NCI-H187 treated with DMSO at 0.1 percent for 48 hours (cell line): ENCODE measurements at places on chromosomes 7 and 10.

- no peak for DNase-seq
These were observed 205.2 kb upstream of the GHITM start for GRCh38 chr10:83934062-83934461.

DNA sequence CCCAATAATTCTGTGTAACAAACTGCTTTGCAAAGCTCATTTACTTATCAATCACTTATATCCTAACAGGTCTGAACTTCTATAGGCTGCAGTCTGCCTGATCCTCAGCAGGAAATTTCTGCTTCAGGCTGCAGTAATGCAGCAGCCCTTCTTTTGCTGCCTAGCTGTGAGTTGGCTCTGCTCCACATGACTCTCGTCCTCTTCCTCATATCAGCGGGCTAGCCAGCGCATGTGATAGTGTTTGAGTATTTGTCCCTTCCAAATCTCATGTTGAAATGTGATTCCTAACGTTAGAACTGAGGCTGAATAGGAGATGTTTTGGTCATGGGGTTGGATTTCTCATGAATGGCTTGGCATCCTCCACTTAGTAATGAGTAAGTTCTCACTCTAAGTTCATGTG, 387.8 kb downstream of the SEMA3D start:
- DNase-seq, result no peak

GRCh38 chr10:122113161-122113944, 124.4 kb downstream of the TACC2 start:
- DNase-seq, result no peak

DNA sequence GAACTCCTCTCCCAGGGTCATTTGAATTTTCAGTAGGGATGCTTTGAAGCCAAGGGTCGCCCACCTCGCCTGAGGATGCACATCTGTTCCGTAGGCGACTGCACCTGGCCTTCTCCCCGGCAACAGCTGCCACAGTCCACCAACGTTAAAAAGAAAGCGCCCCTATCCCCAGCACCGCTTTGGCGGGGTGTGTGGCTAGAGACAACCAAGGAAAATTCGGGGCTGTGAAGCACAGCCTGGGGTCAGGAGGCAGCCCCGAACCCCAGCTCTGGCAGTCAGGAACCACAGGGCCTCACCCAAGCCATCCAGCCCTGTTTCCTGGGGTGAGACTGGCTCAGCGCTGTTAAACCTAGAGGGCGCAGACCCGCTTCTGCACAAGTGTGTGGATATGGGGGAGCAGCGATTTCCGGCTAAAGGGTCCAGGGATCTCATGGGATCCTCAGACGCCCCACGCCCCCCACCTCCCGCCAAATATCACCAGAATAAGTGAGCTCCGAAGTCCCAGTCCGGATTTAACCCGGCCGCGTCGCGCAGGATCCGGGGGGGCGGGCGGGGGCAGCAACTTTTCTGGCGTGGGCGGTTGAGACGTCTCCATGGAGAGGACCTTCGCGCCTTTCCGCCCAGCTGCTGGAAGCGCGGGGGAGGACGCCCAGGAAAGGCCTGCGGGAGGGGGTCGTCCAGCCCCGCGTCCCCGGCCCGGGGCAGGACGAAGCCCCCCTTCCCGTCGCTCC, 822 bp downstream of the ZC3HAV1L start:
- DNase-seq, result no peak

GRCh38 chr7:111953611-111954010, 252.6 kb downstream of the DOCK4 start:
- DNase-seq, result peak; percentile 47

DNA sequence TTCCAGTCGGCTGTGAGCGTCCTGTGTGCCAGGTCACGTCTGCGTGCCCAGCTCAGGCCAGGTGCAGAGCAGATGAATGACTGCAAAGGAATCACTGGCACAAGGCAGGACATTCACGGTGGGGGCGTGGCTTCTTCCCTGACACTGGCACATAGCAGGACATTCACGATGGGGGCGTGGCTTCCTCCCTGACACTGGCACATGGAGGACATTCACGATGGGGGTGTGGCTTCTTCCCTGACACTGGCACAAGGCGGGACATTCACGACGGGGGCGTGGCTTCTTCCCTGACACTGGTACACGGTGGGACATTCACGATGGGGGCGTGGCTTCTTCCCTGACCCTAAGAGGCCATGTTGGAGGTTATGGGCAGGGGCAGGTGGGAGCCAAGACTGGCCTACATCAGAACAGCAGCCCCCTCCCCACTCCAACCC, 64.3 kb downstream of the MYL10 start:
- DNase-seq, result no peak

- no peak for DNase-seq
These were observed 266.7 kb upstream of the KLF6 start for GRCh38 chr10:4051641-4052151.

DNA sequence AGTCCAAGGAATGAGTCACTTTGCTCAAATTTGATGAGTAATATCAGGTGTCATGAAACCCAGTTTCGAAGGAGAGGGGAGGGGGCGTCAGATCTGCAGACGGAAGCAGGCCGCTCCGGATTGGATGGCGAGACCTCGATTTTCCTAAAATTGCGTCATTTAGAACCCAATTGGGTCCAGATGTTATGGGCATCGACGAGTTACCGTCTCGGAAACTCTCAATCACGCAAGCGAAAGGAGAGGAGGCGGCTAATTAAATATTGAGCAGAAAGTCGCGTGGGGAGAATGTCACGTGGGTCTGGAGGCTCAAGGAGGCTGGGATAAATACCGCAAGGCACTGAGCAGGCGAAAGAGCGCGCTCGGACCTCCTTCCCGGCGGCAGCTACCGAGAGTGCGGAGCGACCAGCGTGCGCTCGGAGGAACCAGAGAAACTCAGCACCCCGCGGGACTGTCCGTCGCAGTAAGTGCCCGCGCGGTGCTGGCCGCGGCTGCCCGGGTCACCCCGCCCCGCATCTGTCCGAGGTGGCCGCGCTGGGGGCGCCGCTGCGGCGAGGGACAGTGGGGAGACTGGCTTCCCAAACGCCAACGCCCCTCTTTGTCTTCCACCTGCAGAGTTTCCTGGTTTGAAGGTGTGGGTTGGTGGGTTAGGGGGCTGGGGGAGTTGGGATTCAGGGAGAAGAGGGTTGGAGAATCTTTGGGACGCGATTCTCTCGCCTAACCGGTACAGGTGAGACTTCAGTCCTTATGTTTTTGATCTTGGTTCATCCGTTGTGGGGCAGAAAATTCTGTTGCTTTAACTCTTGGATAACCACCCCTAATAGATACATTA, at the start of gene TAC1:
Gene TAC1 (plus strand): TSS at position 351 of the 829 bp plus-strand sequence. CDS start 527 bp downstream, outside the sequence.
- DNase-seq, result no peak

- no peak for DNase-seq
These were observed 106.6 kb upstream of the SHH start for GRCh38 chr7:155918720-155919390.

DNA sequence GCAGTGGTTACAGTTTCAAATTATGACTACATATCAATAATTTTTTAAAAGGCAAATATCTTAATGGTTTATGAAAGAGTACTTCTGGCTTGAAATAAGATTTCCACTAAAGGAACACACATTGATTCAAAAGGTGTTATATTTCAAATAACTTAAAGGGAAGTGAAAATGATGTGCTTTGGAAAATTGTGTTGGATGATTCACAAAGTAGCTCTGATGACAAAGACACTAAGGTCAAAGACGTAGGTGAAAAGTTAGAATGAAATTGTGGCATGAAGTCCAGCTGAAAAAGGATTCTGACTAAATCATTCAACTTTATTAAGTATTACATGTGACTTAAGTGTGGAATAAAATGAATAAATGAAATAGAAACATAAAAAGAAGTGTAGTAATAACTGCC, 20.8 kb upstream of the OR2A5 start:
- DNase-seq, result no peak

GRCh38 chr10:114825513-114826253, 4.1 kb downstream of the FHIP2A start:
- no peak for DNase-seq

- no peak for DNase-seq
These were observed 21.4 kb upstream of the CPVL start for GRCh38 chr7:29167721-29168120.

DNA sequence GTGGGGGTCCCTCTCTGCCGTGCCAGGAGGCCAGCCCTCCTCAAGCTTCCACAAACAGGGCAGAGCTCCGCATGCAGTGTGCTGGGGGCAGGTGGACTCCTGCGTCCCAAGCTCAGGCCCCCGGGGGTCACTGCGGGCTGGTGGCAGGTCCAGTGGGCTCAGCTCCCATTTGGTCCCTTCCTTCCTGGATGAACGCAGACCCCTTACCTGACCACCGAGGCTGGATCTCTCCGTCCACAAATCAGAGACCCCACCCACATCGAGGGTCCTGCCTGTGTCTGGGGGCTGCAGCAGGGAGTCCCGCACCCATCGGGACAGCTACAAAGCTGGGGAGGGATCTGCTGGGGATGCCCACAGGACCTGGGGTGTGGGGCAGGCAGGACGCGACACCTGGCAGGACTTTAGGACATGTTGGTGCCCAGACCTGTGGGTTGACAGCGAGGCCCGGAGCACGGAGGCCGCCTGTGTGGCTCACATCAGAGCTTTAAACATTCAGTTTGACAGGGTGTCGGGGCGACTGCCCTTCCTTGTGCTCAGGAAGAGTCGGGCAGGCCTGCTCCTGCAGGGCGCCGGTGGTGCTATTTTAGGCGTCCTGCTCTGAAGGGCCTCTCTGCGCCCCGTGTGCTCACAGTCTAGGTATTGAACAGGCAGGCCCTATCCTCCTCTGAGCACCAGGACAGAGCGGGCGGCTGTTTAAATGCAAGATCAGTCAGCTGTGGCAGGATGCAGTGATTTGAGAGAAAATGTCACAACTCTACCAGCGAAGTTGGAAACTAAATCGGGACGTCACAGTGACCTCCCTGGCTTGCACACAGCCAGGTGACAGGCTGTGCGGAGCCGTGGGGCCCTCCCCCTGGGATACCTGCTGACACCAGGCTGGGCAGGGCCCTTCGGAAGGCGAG, 15.9 kb upstream of the CFAP46 start:
- DNase-seq, result no peak

GRCh38 chr10:71285180-71285545, 33.9 kb upstream of the SLC29A3 start:
- DNase-seq, result no peak

- no peak for DNase-seq
These were observed 7.8 kb downstream of the BAMBI start for GRCh38 chr10:28684986-28685580.

DNA sequence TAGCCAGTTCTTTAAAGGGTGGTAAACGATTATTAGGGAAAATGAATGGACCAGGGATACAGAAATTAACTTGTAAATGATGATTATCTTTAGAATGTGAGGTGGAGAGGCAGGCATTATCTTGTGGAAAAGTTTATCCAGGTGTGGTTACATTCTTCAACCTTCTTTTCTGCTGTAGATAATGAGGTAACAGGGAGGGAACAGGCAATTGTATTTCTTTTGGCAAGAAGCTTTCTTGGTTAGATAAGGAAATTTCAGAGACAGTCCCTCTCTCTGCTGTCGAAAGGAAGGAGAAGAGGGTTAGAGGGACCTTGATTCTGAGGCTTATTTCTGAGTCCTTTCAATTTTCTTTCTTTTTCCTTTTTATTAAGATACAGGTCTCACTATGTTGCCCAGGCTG, 32.1 kb downstream of the MRPL32 start:
- no peak for DNase-seq

- no peak for DNase-seq
These were observed 175.2 kb downstream of the TPST1 start for GRCh38 chr7:66380272-66380888.

GRCh38 chr10:2772816-2773631, 294.3 kb upstream of the PFKP start:
- peak; percentile 71 for DNase-seq

GRCh38 chr10:6416892-6417512, 163.1 kb downstream of the PRKCQ start:
- no peak for DNase-seq

DNA sequence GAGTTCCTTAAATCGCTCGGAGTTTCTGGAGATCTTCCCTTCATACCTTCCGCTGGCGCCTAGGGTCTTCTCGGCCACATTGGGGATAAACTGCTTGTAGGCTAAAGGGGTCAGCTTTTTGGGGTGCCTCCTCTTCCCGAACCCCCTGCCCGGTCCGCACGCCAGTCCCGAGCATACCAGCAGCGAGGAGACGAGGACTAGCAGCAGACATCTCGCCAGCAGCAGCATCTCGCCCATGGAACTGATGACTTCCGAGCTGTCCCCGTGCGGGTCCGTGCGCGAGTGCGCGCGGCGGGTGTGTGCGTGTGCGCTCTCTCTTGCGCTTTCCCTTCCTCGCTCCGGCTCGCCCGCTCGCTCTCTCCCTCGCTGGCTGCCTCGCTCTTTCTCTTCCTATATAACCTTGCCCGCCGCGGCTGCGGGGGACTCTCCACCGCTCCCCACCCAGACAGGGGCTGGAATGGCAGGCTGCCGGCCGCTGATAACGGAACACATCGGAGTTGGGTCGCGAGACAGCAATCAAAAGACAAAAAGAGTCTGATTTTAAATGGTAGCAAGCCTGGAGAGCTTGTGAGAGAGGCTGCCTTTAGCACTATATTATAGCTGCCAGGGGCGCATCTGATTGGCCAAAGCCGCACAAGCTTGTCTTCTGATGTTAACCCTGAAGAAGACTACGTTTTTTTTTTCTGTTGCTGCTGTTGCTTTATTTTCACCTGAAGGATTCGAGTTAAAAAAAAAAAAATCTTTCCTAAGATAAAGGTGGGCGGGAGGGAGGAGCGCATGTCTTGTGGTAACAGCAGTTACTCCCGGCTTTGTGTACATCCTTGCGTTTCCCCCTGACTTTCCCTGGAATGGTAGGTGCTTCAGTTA, at the start of gene SHH:
Gene SHH (minus strand): TSS at position 569 of the 867 bp plus-strand sequence. CDS start 341 bp downstream, at position 228.
- DNase-seq, result no peak

DNA sequence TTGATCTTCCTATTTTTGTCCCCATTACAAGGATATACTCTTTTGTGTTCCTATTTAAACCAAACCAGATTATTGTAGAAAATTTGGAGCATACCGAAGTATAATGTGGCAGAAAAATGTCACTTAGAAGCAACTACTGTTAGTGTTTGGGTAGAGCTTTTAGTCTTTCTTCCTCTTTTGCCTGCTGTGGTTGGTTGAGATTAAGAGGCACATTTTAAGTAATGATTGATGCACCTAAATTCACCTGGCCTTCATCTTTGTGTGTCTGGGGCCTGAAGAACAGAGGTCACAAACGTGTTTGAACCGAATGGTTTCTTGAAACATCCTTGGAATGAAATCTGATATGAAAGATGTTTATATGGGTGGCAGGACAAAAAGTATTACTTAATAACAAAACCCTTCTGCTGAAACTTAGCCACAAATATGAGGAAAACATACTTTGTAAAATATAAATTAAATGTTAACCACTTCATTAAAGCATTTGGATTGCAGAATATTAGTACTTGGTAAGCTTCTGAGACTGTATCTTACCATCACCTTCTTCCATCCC, 2.6 kb downstream of the BPGM start:
- no peak for DNase-seq

DNA sequence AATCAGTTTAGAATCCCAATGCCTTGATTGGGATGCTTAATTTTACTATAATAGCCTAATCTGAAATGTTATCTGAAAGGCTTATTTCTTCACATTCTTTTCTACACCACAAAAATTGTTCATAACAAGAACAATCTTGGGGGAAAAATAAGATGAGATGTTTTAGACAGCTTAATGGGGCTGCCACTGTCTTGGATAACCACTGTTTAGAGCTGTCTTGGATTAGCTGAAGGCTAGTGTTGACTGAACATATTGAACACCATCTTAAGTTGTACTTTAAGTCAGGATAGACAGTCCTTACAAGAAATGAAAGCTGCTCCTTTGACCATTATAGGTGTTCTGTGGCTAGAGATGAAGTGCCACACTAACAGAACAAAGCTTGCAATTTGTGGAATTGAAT, 501.3 kb downstream of the GFRA1 start:
- DNase-seq, result no peak

GRCh38 chr7:80147543-80148391, 13.1 kb downstream of the GNAI1 start:
- no peak for DNase-seq
